Right ventricle myocardium inferior (tissue), 1 donor: ENCODE measurements at places on chromosomes 4 and X. TPM values are rescaled to one million over a fixed set of nuclear protein-coding genes. Genes with fewer than 3 reads are reported as not detected.

DNA sequence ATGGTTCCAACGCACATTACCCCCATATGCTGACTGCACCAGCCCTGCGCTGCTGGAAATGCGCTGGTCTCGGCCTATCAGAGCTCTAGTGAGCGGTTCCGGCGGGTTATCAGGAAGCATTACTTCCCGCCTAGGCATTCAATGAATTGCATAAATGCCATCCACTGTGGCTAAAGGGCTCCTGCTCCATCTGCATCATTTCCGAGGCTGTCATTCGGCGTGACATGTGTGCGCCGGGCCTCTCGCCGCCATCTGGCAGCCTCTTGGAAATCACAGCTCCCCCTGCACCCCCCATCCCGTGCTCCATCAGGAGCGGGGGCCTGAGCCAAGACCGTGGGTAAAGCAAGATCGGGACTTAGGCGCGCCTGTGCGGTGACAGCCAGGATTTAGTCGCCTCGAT, 64.4 kb downstream of the SEPSECS start:
- no peak for DNase-seq

- no peak for DNase-seq
Observed at GRCh38 chrX:36568946-36569345, 439.2 kb upstream of the FAM47C start.

BEND2 gene
- not detected for total RNA-seq

PAGE4 gene
- total RNA-seq = not detected

DNA sequence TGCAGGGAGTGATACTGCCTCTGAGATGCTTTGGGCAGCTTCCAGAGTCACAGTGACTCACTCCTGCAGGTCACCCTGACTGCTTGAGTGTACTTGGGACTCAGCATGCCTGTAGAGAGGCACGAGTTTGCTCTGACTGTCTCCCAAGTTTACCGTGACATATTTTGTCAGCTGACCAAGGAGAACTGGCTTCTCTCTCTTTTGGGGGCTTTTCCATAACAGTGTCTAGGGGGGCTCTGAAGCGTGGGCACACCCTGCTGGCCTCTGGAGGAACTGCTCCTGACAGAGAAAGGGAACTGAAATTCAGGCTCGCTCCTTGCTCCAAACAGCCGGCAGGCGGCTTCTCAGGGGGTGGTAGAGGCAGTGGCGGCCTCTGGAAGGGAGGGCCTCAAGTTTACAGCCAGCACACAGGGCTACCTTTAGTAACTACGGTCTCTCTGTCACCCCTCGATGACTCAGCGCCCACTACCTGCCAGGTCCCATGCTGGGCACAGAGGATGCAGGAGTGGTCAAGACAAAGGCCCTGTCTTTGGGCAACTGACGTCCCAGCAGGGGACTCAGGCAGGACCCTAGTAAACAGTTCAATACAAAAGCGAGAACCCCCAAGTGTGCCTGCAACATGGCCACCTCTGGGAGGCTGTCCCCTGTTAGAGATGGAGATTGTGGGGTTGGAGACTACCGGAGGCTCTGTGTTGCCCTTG, 17.8 kb downstream of the ZNF185 start:
- DNase-seq = no peak

GRCh38 chrX:131745942-131746489, 202.1 kb downstream of the OR13H1 start:
- no peak for DNase-seq

- DNase-seq = no peak
Observed at GRCh38 chr4:38400946-38401345, 263.1 kb upstream of the KLF3 start.

NR3C2 gene
- 23.6 TPM for total RNA-seq

DNA sequence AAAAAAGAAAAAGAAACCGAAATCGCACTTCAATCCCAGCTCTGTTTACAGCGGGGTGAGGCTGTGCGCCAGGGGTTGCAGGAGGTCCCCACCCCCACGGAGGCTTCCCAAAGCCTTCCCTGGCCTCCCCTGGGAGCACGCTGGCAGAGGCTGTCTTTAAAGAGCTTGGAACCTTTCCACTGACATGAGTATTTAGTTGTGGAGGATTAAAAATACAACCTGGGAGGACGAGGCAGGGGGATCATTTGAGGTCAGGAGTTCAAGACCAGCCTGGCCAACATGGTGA, 69.1 kb downstream of the PPP2R2C start:
- DNase-seq = peak; percentile 7

- peak; percentile 65 for DNase-seq
Observed at GRCh38 chr4:2246384-2247127, 4.6 kb upstream of the HAUS3 start.
